ENCODE measurements at places on chromosomes 5 and 9.

- no peak for DNase-seq
Measured at GRCh38 chr9:93890436-93890935, 64.7 kb downstream of the BARX1 start.

GRCh38 chr5:60670749-60671148 is 29.2 kb downstream of the DEPDC1B start:
- no peak for DNase-seq

DNA sequence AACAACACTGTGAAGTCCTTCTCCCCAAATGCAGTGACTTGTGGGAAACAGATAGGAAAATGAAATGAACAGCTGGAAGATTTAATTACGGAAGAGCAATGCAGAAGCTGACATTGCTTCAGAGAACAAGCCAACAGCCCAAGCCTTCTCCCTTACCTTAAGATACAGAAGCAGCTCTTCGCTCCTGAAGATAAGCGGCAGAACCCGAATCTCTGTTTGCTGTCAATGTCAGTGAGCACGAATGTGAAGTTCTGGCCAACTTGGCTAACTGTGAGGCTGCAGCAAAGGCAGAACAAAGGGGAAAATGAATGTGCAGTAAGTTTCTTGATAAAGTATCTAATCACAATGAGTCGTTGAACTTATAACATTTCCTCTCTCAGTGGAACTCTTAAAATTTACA is 172.4 kb downstream of the DENND1A start:
- DNase-seq = no peak

DNA sequence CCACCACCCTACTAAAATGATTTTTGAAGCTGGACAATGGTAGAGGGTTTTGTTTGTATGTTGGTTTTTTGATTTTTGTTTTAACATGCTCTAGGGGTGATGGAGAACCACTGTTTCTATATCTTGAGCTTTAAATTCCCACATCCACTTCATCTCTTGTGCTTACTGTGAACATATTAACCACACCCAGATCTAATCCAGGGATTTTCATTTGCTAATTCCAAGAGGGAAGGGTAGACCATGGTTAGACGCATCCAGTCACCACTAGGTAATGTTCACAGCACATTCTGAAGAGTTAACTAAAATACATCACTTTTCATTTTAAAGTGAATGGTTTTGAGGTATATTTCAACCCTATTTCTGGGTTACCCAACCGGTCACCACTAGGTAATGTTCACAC is 36.5 kb upstream of the IQGAP2 start:
- no peak for DNase-seq

- no peak for DNase-seq
Measured at GRCh38 chr5:174533751-174534241, 190.6 kb upstream of the MSX2 start.

- DNase-seq = peak; percentile 45
Measured at GRCh38 chr9:76667521-76667957, 96.7 kb upstream of the PCA3 start.

- no peak for DNase-seq
Measured at GRCh38 chr5:134450374-134450773, 38.7 kb upstream of the CDKN2AIPNL start.

DNA sequence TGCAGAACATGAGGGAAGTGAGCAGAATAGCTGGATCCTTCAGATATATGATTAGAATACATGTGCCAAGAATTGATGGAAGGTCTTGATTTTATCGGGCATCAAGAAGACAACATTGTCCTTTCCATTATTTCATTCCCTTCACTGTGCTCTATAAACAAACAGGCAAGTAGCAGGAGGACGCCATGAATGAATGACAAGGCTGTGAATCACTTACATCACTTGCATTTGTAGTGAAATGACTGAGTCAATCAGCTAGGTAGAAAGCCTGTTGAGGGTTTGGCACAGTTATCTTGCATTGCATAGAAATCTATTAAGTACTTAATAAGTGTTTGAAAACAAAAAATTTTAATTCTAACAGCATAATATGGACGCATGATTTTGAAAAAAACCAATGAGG is 548.8 kb upstream of the IZUMO3 start:
- no peak for DNase-seq

GRCh38 chr9:127651697-127652610 is 39.9 kb downstream of the STXBP1 start:
- no peak for DNase-seq

DNA sequence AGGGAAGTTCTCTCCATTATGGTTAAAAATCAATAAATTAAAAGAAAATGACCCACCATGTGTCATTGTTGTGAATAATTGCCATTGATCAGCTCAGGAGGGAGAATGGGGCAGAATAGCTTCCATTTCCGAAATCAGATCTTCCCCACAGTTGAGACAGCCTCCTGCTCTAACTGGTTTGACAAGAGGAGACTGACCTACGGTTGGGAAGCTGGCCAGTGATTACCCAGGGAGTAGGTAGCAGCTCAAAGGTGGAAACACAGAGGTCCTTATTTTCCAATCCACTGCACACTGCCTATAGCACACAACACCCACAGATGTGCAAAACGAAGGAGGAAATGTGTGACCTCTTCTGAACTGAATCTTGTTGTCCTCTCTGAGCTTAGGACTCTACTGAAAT is 69.0 kb upstream of the DAPK1 start:
- DNase-seq = no peak

DNA sequence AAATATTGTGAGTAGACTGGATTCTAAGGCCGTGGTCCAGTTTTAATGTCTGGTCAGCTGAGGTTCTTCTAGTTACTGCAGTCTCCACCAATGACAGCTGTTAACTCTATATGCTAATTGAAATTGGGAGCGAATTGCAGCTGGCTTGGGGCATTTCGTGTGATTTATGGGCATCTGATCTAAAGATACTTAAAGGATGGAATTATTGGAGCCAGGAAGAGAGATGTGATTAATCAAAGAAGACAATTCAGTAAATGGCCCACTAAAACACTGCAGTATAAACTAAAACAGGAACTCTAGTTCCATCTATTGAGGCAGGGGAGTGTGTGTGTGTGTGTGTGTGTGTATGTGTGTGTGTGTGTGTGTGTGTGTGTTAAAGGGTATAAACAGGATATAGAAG is 157.5 kb upstream of the IQGAP2 start:
- DNase-seq = no peak

- no peak for DNase-seq
Measured at GRCh38 chr5:19701731-19702130, 286.3 kb downstream of the CDH18 start.

DNA sequence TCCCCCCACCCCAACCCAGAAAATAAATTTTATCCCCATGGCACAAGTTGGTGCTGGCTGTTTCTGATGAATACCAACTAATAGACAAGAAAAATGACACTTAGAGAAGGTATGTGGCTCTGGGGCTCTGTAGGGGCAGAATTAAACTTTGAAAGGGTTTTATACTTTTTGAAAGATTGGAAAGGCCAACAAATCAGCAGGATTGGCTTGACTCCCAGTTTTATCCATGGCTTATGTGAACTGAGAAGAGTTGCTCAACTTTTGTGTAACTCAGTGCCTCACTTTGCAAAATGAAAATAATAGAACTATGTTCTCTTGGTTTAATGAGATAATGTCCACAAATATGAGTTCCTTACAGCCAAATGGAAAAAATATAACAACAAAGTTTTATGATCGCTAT is 288.9 kb upstream of the KIF2A start:
- no peak for DNase-seq

GRCh38 chr9:123399803-123400378 is 43.9 kb downstream of the CRB2 start:
- DNase-seq = peak; percentile 46

DNA sequence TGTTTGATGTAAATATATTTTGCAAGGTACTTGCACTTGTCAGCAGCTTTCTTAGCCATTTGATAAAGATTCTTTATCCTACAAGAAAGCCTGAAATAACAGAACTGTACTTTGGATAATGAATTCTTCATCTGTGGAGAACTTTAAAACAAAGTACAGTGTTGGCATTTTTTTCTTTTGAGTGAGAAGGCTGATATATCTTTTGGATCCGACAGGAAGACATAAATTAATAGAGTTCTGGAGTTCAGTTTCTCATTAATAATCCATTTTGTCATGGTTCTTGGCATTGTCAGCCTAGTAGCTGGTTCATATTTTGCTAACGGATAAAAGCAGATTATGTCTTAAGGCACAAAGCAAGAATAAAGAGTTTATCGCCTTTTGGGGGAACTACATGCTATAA is 17.0 kb downstream of the PBX3 start:
- no peak for DNase-seq

DNA sequence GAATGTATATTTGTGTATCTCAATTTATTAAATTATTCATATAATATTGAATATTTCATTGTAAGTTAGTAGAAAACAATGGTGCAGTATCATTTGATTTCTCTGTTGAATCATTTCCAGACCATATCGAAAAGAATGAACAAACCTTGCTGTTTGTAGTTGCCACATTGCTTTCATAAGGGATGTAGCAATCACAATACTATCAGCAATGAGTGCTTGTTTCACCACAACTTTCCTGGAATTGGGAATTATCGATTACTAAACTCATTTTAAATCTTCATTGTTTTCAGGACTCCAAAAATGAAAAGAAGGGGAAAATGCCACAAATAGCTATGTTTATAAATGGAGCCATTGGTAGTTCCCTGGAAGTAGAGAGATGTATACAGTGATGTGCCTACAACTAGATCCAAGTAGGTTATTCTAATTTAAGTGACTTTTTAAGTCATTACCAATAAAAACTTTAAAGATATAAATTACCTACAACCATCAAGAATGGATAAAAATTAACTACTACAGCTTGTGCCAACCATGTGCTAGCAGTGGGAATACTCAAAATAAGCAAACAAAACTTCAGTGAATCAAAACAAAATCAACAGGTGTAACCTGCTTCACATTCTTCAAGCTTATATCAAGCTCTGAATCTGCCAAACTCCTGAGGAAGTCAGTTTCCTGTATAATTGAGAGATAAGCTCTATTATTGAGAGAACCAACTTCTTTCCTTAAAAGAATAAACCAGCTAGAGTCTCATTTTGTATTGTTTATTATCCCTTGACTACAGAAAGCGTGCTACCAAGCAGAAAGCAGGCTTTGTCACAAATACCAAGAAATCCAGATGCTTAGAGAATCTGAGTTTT is 358.6 kb downstream of the ADGRV1 start:
- no peak for DNase-seq

DNA sequence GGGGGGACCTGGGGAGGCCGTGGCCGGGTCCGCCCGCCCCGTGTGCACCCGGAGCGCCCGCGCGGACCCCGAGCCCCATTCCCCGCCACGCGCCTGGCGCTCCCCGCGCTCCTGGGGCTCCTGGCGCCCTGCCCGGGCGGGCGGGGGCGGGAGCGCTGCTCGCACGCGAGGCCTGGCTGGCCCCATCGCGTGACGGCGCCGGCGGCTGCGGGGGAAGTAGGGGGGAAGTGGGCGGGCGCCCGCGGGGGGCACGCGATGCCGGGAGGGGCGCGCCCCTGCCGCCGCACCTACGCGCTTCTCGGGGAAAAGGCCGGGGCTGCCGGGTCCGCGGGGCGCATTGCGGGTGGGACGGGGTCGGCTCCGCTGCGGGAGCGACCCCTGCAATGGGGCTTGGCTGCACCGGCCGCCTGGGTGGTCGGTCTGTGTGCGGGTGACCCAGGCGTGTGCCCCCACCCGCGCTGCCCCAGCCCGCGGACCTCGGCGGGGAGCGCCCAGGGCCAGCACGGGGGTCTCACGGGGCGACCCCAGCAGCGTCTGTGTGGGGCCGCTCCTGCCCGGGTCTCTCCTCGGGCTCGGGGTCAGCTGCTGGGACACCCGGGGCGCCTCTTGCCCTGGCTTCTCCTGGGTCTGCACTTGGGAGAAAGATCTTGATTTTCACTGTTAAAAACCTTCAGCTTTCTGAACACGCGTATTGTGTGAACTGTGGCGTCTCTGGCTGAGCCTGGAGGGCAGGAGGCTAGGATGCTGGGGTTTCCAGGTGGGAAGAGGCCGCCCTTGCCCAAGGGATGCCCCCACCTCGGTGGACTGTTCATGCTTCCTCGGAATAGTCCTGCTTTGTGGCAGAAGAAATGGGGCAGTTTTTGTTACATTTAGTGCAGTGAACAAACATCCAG is 52.4 kb downstream of the AHRR start:
- peak; percentile 92 for DNase-seq

DNA sequence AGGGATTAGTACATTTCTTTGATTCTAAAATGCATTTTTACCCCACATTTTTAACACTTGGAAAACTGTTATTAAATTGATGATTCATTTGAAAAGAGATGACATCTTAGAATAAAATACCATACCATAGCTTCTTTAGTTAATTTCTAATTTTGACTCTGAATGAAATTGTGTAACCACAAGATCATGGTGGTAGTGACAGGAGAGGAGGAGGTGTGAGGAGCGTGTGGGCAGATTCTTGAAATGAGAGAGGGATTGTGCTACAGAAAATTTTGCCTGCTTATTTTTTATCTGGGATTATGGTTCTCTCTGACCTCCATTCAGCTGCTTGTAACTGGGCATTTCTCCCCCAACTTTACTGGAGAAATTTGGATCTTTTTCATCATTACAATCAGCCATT is 173.3 kb upstream of the CLINT1 start:
- no peak for DNase-seq

DNA sequence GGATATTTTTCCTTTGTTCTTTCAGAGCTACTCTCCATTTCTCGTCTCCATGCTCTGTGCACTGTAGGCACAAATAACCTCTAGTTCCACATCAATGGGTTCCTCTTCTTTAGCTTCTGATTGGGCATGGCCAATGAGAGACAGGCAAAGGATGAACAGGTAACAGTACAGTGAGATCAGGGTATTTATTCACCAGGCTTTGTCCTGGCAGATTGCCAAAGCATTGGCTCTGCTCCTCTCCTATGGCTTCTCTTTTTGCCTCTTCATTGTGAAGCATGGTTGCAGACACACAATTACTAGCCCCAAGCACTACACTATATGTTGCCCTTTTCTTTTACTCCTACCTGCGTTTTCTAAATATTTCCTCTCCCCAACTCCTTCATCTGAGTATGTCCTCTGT is 215.1 kb upstream of the ARRDC3 start:
- no peak for DNase-seq

- peak; percentile 52 for DNase-seq
Measured at GRCh38 chr9:37617832-37618231, 25.4 kb upstream of the TOMM5 start.

GRCh38 chr9:127516835-127517607 is 65.7 kb downstream of the LRSAM1 start:
- no peak for DNase-seq

- no peak for DNase-seq
Measured at GRCh38 chr9:22065431-22066200, 56.5 kb upstream of the CDKN2B start.

DNA sequence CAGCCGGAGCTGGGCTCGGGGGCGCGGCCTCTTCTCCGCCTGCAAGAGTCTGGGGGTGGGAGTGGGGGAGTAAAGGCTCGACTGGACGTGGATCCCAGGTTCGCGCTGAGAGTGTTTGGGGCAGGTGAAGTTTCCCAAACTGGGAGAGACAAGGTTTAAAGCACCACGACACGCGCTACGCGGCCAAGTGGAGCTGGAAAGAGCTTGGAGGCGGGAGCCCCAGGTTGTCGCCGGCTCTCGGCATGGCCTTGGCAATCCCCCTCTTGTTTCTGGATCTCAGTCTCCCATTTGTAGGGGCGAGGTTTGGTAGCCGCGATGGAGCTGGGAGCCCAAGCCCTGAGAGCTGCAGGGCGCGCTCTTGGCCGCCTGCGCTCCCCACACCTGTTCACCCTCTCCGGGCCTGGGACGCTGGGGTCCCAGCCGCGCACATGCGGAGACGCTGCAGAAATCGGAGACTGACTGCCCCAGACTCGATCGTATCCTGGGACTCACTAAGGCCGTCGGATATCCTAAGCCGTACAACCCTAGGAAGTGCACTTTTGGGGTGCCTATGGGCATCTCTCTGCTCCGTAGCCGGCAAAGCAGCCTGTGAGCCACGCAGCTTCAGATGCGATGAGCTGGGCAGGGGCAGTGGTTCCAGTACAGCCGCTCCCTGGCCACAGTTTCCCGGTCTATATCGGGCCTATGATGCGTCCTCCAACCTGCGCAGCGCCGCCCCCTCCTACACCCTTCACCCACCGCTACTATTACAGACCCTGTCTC is 937 bp downstream of the TMOD1 start:
- DNase-seq = no peak
